ENCODE measurements at places on chromosomes 6 and 20. TPM values are rescaled to one million over a fixed set of nuclear protein-coding genes. Genes with fewer than 3 reads are reported as not detected.

THEMIS gene
- total RNA-seq, result not detected

PRDM13 gene
- total RNA-seq, result not detected

FABP7 gene
- total RNA-seq, result 1.7 TPM

OPN5 gene
- total RNA-seq, result not detected

JAG1 gene
- total RNA-seq, result 8.8 TPM

EPHA7 gene
- 75.3 TPM for total RNA-seq

MLN gene
- not detected for total RNA-seq

ADNP gene
- total RNA-seq, result 43.5 TPM

PLAGL1 gene
- total RNA-seq, result 77.2 TPM

DNA sequence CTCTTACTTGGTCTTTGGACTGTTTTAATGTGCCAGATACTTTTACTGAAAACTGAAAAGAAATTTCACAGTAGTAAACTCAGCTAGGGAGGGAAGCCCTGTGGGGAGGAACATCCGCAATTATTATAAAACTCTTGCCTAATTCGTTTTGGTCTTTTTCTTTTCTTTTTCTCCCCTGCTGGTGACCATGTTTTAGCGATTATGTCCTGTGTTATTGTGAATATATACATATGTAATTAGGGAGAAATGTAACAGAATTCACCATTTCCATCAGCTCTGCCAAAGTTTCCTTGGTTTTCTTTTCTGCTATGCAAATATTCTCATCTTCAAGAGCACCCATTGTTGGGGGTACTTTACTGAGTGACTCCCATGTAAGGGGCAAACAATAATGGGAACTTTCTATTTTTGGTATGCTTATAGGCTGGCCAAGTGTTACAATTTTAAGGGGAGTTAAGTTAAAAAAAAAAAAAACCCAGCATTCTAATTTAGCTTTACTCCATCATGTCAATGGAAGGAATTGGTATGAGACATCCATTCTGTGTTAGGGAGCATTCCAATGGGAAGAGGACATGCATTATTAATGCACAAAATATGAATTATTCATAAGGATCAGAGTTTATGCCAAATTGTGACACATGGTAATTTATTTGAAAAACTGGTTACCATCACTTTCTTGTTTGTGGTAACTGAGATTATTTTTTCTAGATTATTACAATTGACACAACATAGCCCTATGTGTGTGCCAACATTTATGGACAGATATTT, 2.0 kb downstream of the DOK5 start:
- no peak for DNase-seq

DNA sequence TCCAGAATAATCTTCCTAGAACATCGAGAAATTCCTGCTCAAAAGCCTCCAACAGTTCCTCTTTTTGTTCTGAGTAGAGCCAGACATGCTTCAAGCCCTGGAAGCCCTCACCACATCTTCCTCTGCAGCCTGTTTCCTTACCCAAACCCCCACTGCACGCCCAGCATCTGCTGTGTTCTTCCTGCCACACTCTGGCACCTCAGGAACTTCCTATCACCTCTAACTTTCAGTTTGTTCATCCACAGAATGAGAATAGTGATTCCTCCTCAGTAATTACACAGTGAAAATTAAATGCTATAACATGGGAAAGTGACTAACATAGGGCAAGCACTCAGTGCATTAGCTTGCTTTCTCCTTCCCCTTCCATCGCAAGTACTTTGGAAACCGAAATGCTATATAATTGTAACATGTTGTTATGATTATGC, 26.3 kb downstream of the C6orf89 start:
- no peak for DNase-seq

DNA sequence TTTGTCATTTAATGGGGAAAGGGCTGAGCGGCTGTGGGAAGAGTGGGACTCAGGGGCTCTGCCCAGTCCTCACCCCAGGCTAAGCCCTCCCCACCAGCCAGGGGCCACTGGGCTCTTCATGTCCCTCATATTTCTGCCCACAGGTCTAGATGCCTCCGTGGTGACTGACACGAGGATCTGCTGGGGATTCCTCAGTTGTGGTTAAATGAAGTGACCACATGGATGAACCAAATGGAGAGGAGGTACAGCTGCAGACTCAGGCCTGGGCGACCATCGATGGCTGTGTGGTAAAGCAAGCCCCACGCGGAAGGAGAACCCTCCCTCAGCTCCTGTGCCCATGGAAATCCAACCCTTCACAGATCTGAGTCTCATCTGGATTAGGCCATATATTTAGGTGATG, 29.4 kb downstream of the RAET1L start:
- DNase-seq, result peak; percentile 52

- DNase-seq, result peak; percentile 17
Measured at GRCh38 chr20:37360391-37361115, 14.6 kb downstream of the SRC start.

DNA sequence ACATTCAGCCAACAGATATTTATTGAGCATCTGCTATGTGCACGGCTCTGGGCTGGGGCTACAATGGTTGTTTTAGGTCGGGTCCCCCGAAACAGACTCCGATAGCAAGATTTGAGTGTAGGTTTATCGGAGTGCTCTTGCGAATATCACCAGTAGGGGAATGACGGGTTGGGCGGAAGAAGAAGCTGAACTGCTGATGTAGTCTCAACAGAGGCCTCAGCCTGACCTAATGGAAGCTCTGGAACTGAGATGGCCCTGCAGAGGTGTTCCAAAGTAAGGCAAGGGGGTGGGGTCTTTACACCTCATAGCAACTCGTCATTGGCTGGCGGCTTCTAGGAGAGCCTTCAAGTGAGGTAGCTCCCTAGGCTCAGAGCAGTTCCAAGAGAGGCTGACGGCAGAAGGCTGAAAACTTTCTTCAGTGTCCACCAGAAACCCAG, 1.1 kb downstream of the L3MBTL1 start:
- DNase-seq, result no peak

GRCh38 chr6:37555040-37555781, 55.5 kb upstream of the CCDC167 start:
- peak; percentile 31 for DNase-seq

GRCh38 chr6:75600768-75601167, 912 bp upstream of the SENP6 start:
- DNase-seq, result peak; percentile 23

DNA sequence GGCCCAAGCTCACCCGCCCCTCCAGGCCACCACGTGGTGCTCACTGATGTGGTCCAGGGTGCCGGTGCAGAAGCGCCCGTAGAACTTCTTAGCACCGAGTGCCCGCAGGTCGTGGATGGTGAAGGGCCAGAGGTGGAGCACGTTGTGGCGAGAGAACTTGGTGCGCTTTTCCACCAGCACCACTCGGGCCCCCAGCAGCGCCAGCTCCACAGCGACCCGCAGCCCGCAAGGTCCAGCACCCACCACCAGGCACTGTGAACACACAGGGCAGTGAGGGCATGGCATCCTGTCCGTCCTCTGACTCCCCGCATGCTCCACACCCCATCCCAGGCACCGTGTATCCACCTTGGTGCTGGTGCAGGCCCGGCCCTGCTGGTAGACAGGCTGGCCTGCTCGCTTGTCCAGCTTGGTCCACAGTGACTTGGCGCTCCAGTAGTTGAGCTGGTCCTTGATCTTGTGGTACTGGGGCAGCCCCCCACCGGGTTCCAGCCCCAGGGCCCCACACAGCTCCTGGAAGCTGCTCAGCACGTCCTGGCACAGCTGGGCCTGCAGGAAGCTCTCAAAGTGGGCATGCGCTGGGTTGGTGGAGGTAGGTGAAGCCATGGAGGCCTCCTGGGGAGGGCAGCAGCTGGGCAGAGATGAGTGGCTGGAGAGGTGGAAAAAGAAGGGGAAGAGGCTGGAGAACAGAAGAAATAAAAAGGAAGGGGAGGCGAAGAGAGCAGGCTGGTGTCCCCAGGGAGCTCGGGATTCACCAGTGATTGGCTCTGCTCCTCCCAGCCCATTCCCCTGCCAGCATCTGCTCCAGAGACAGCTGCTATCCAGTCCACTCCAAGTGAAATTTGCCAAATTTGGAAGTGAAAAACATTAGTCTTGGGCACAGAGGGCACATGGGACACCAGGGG, 1.7 kb downstream of the MICAL1 start:
- peak; percentile 93 for DNase-seq

- peak; percentile 68 for DNase-seq
Measured at GRCh38 chr20:60137657-60138245, 179.5 kb downstream of the CDH26 start.

GRCh38 chr6:169221264-169221663, 32.4 kb downstream of the THBS2 start:
- no peak for DNase-seq

- no peak for DNase-seq
Measured at GRCh38 chr6:39292637-39293036, 21.6 kb downstream of the KCNK17 start.

DNA sequence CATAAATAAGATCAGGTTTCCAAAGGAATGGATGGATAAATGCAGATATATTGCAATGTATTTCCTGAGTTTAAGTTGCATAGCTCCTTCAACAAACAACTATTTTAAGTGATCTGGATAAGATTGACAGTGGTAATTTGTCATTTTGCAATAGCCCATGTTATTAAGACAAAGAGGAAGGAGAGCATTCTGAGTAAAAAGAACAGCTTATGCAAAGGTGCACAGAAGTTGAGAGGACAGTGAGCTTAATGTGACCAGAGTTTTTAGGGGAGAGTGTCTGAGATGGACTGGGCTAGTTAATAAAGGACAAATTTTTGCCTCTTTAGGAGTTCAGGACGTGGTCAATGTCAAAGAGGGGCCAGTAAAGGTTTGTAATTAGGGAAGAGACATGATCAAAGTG, 48.8 kb upstream of the FBXO30 start:
- no peak for DNase-seq

DNA sequence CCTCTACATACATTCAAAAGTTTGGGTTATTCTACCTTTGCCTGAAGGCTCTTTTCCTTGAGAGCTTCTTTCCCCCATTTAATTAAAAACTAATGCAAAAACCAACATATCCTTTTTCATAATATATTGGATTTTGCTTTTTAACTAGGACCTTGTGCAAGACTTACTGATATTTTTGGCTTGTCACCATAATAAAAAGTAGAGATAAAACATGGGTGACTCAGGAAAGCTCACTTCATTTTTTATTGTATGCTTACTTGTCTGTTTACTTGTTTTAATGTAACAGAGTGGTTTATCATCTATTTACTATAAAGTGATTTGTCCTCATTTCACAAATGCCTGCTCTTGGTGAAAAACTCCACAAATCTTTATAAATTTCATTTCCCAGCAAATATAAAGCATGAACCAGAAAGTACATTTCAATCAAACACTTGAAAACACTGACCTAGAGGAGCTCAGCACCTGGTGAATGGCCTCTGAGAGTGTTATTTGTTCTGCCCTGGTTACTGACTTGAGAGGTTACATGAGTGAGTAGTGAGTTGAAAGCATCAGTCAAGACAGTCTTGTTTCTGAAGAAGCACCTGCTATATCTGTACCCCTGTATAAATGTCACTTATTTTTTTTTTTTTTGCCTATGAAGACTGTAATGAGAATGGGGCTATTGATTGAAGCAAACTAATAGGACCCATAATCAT, 20.8 kb downstream of the ADGRG6 start:
- no peak for DNase-seq

- DNase-seq, result no peak
Measured at GRCh38 chr6:89066940-89067646, 13.5 kb upstream of the PNRC1 start.

DNA sequence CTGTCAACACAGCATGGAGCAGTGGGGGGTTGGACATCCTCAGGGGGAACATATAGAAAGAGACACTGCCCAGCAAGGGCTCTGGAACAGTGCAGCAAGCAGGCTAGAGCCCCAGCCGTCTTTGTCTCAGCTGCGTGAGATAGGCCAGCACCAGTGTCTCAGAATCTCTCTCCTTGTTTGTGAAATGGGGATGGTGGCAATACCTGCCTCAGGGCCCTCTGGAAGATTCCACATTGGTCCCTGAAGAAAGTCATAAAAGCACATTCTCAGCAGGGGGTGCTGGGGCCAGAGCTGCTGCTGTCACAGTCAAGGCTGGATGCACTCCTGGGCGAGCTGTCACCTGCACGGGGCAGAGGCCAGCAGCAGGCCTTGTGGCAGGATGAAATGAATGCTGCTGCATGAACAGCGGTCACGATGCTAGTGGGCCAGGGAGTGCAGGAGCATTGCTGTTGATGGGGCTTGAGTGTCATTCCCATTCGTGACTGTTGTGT, 121.7 kb downstream of the SYCP2 start:
- DNase-seq, result no peak

- no peak for DNase-seq
Measured at GRCh38 chr6:144737998-144738397, 452.9 kb downstream of the UTRN start.

DNA sequence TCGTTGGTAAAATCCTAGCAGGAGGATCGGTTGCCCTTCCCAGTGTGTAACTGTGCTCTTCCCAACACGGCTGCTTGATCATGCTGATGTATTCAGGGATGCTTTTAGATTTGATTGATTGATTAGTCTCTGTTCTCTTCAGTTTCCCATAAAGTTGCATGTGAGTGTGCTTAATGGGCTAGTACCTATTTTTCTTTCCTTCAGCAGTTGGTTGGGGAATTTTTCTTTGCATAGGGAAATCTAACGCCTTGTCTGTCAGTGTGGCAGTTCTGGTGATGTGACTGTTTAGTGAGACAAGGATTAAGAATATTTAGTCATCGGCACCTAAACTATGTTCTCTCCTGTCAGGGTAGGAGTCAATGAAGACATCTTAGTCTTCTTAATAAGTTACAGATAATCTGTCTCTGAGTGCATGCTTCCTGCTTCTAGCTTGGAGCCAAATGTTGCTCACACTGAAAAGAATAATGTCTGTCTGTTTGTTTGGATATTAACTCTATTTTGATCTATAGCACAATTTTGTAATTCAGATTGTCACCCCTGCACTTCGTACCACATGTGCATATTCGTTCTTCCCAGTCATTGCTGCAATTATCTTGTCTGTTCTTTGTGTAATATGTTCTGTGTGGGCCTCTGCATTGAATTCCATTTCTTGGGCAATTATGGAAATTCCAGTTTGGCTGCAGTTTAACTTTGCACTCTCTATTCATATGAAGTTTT, 169.9 kb downstream of the EDN1 start:
- DNase-seq, result no peak

GRCh38 chr6:168226061-168226752, 93.4 kb downstream of the DACT2 start:
- DNase-seq, result no peak

DNA sequence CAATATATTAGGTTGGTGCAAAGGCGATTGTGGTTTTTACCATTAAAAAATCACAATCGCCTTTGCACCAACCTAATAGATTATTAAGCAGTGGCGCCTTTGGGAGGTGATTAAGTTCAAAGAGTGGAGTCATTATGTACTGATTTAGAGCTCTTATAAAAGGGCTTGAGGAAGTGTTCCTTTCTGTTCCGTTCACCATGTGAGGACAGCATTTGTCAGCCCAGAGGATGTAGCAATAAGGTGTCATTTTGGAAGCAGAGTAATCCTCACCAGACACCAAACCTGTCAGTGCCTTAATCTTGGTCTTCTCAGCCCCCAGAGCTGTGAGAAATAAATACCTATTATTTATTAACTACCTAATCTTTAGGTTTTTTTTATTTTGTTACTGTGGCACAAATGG, 542.1 kb upstream of the MAN1A1 start:
- no peak for DNase-seq
